ENCODE measurements at places on chromosomes 1 and 21.

- DNase-seq: no peak
Observed at GRCh38 chr1:118992237-118992825, 4.2 kb upstream of the TBX15 start.

DNA sequence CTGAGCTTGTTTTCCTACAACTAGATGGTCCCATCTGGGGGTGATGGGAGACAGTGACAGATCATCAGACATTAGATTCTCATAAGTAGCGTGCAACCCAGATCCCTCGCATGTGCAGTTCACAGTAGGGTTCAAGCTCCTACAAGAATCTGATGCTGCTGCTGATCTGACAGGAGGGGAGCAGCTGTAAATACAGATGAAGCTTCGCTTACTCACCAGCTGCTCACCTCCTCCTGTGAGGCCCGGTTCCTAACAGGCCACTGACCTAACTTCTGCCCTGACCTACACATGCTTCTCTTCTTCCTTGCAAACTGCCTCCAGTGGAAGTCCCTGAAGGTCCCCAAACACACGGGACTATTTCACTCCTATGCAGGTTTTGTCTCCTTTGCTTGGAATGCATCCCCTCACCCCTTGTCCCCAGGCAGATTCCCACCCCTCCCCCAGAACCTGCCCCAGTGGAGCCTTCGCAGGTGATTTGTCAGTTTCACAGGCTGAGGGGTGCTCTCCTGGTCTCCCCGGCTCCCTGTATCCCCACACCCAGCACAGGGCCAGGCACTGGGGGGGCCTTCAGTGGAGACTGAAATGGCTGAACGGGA is 5.7 kb upstream of the ZBTB48 start:
- no peak for DNase-seq

DNA sequence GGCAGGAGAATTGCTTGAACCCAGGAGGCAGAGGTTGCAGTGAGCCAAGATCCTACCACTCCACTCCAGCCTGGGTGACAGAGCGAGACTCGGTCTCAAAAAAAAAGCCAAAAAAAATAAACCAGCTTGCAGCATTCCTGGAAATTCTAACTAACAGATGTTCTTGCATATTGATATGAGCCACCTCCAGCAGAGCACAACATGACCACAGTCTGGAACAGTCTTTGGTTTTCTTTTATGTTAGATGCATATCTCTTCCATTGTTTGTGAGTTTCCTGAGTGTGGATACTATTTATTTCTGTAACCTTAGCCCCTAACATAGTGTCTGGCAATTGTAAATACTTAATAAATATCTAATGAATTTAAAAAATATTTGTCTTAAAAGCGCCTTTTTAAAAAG is 23.9 kb downstream of the IFNAR1 start:
- no peak for DNase-seq

- DNase-seq: no peak
Observed at GRCh38 chr1:65179148-65179547, 31.1 kb downstream of the AK4 start.

- DNase-seq: no peak
Observed at GRCh38 chr1:152029144-152029928, 7.5 kb downstream of the S100A11 start.

- DNase-seq: no peak
Observed at GRCh38 chr1:41894808-41895483, 23.8 kb downstream of the HIVEP3 start.

- DNase-seq: no peak
Observed at GRCh38 chr1:80919426-80919825, 881.3 kb upstream of the ADGRL2 start.

DNA sequence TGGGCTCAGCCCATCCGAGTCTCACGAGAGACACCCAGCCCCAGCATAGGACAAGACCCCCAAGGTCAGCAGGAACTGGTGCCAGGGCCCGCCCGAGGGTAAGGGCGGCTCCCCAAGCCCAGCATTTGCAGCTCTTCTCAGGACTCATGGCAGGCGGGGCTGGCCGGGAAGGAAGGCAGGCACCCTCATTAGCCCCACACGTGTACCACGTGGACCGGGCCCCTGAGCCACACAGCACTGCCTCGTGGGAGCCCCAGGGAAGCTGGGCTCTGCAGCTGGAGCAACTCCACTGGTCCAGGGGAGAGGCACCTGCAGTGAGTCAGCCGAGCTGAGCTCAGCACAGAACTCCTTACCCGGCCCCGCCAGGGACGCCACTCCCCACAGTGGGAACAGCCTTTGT is 97.7 kb upstream of the IFFO2 start:
- DNase-seq: no peak

- DNase-seq: no peak
Observed at GRCh38 chr1:113905435-113905861, 322 bp downstream of the DCLRE1B start.

All from suprapubic skin (tissue), 4 donors.